CD4-positive, alpha-beta T cell treated with Interleukin-1 beta for 1 hour (primary cell): ENCODE measurements at places on chromosomes 16 and 17.

DNA sequence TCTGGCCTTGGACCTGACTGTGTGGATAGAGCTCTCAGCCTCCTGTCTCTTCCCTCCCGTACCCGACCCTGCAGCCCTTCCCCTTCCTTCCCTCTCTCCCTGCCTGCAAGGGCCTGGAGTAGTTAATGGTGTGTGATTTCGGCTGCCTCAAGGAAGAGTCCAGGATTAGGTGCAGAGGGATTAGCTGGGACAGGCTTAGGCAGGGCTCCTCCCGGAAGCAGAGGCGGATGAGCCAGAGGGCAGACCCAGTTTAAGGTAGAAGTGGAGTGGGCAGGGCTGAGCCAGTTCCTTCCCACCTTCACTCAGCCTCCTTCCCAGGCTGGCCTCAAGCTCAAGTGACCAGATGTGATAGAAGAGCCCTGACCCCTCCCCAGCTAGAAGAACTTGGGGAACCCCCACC, 16.8 kb downstream of the GUCY2D start:
- no peak for DNase-seq

DNA sequence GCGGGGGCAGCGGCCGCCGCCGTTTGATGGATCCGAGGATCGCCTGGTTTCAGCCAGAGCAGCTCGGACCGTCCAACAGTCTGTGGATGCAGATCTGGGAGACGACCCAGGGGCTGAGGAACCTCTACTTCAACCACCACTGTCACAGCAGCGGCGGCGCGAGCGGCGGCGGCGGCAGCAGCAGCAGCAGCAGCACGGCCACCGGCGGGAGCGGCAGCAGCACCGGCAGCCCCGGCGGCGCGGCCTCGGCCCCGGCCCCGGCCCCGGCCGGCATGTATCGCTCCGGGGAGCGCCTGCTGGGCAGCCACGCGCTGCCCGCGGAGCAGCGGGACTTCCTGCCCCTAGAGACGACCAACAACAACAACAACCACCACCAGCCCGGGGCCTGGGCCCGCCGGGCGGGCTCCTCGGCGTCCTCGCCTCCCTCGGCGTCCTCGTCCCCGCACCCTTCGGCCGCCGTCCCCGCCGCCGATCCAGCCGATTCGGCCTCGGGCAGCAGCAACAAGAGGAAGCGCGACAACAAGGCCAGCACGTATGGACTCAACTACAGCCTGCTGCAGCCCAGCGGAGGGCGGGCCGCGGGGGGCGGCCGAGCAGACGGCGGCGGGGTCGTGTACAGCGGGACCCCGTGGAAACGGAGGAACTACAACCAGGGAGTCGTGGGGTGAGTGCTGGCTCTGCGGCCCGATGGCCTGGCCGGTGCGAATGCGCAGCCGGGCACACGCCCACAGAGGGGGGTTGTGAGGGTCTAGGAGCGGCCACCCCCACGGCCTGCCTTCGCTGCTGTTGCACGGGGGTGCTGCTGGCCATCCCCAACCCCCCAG, 702 bp downstream of the TENT4B start:
- DNase-seq = no peak

DNA sequence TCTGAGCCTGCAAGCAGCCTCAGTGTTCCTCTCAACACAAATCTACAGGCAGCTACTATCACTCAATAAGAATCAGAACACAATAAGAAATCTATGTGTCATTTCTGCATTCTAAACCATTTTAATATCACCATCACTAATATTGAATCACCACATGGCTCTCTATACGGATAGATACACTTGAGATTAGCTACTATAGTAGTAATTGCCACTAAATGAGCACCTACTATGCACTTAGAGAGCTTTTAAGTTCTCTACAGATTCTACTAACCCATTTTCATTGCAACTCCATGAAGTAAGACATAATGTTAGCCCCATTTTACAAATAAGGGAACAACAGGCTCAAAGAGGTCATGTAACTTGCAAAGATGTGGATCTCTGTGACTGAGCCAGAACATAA, 132.8 kb upstream of the DYNLRB2 start:
- no peak for DNase-seq

GRCh38 chr16:8623634-8624033, 2.1 kb downstream of the METTL22 start:
- DNase-seq = no peak

DNA sequence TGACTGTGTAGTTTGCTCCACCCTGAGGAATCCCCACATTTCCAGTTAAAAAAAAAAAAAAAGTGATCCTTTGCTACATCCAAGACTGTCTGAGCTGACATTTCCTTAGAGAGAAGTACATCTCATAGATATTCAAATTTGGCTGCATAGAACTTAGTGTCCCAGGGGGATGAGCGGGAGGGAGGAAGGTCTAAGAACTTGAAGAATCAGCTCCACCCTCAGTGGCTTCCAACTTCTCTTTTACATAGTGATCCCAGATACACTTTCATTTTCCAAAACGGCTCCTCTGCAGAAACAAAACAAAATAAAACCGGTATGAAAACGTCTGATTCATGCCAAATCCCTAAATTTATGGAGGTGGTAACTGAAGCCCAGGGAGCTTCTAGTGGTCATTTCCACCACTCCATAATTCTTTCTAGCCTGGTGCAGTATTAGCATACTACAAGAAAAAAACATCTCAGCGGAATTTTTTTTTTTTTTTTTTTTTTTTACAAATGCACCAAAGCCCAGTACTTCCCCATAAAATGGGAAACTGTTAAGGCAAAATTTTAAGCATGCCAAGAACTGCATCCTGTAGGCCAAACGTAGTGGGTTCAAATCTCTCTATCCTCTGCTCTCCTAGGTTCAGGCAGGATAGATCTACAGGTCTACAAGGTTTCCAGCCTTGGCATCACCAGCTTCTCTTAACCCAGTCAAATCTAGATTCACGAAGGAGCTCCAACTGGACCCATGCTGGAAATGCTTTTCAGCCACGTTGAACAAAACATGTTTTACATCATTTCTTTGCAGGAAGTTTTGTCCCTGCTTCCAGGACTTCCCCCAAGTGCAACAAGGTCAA, 29.3 kb downstream of the MAF start:
- no peak for DNase-seq

DNA sequence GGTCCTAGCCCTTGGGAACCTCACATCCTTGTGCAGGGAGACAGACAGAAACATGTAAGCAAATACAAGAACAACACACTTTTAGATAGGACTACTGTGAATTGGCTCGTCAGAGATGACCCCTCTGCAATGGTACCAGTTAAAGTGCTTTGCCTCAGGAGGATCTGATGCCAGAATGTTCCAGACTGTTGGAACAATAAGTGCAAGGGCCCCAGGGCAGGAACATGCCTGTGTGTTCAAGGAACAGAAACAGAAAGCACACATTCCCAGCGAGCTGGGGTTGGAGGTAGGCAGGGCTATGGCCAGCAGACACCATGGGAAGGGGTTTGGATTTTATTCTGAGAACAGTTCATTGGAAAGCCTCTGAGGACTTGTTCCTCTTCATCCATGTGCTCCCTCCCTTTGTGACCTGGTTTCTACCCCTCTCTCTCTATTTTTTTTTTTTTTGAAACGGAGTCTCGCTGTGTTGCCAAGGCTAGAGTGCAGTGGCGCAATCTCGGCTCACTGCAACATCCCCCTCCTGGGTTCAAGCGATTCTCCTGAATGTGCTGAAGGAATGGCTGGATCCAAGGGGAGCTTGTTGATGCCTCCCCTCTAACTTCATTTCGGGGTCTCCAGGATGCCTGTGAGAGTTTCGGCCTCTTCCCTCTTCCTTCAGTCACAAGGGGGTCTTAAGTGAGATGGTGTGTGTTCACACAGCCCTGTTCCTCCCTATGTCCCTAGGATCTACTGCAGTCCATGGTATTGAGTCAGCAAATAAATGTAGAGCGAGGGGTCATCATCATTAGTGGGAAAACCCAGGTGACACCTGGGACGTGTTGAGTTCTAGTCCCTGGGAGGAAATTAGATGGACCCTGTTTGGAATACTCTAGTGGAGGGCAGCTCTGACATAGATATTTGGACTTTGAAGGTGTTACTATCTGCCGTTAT, 6.4 kb downstream of the STAT5A start:
- DNase-seq = no peak

DNA sequence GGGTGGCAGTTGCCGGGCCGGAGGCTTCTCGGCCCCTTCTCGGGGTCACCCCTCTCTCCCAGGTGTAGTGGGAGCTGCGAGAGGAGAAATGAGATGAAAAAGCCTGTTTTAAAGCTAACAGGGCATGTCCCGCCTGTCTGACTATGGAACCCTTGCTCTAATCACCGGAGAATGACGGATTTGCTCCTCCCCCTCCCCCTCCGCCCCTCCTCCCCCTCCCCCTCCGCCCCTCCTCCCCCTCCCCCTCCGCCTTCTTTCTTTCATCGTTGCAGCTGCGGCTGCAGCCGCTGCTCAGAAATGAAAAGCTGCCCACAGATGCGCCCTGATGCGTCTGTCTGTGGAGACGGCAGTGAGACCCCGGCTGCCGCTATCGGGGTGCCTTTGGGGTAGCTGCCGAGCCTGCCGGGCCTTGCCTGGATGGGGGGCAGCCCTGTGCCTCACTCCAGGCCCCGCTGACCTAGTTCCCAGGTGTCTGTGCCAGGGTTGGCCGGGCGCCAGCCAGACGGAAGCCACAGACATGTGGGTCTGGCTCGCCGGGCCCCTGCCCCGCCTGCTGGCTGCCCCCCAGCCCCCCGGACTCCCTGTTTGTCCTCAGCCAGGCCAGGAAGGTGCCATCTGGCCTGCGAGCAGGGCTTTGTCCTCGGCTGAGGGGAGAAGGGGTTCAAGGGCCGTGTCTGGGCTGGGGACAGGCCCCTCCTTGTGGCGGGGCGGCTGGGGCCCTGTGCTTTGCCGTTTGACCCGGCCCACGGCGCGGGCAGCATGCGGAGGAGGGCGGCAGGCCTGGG, 37.7 kb downstream of the GINS2 start:
- DNase-seq = no peak

DNA sequence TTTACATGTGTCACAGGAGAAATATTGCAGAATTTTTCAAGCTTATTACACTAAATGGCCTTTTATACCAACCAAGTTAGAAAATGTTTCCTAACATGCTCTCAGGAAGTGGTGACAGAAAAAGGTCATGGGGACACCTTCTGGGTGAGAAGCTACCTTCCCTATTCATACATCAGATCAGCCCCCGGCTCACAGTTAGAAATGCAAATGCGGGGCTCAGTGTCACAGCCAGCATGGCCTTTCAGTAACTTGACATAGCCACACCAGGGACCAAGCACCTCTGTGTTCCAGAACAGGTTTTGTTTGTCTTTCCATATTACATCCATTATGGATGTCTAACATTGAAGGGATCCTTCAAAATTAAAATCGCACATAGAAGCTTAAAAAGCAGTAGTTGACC, 59.5 kb downstream of the CHD9NB start:
- no peak for DNase-seq

DNA sequence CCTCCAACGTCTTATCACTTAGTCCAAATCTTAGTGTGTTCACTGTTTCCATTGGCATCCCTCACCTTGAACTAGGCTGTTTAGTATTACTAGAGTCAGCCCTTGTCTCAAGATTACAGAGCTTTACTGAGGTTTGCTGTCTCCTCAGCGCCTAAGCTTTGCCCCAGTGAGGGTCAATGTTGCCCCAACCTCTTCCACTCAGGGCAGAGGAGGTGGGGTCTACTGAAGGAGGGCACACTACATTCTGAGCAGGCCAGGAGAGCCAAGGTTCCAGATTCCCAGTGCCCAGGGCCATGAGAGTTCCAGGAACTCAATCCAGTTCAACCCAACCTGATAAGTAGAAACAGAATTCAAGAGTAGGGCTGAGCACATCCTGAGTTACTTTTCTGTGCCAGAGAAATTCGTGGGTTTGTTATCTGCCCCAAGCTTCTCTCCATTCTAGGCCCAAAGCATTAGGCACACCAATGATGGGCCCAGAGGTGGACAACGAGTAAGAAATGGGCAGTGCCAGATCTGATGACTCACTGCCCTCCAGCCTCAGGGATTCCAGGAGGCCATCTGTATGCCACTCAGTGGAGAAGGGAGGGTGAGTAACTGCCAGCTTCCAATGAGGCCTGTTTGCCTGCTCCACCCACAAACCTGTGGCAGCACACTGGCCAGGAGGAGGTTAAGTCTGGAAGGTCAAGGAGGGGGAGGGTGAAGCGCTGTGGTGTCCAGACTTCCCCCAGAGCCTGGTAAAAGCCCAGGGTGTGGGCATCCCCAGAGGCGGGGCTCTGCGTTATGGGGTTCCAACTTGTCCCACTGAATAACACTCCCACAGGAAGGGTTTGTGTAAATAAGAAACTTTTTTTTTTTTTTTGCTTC, 8.2 kb downstream of the TUBG2 start:
- no peak for DNase-seq

DNA sequence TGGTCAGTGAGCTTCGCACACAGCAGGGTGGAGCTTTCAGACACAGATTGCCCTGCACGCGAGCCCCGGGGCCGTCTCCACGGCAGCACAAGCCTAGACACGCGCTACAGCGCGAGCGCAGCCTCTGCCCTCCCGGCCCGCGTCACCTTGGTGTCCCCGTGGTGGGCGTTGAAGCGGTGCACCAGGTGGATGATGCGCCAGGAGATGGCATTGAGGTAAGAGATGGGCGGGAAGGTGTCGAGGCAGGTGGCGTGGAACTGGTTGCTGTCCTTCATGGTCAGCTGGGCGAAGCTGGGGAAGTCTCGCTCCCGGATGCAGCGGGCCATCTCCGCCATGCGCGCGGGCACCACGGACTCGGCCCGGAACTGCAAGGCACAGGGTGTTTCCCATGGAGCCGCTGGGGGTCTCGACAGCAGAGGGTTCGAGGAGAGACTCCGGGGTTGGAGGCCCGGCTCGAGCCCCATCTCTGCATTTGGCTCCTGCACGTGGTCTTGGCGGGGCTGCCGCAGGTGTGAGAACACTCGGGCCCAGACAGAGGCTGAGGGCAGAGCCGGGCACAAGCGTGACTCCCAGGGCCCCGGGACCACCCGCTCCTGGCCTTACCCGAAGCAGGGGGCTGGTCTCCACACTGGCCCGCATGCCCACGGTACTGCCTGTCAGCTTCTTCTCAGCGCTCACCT, 4.3 kb upstream of the CYBA start:
- no peak for DNase-seq

GRCh38 chr17:81084680-81085419, 49.9 kb downstream of the BAIAP2 start:
- no peak for DNase-seq

DNA sequence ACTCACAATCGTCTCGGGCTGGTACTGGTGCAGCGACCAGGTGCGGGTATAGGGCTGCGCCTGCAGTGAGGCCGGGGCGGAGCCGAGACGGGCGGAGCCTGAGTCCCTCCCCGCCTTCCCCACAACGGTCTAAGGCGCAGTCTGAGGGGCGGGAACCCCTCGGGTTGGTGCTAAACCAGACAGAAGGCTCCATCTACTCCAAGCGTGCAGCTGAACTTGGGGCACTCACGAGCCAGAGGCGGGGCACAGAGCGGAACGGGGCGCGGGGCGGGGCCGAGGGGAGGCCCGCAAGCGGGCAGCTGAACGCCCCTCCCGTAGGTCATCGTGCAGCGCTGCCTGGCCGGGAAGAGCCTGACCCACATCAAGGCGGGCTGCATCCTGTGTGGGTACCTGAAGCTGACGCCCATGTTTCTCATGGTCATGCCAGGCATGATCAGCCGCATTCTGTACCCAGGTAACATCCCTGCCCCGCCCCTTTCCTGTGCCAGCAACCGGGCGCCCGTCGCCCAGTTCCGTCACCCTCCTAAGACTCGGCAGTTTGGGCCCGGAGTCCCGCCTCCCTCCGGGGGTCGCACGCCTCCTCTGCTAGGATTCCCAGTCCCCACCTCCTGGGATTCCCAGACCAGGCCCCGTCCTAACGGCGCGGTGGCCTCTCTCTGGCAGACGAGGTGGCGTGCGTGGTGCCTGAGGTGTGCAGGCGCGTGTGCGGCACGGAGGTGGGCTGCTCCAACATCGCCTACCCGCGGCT, 5.0 kb downstream of the SLC5A2 start:
- peak; percentile 81 for DNase-seq

- DNase-seq = peak; percentile 68
Observed at GRCh38 chr17:64306850-64307463, 43.9 kb upstream of the TEX2 start.

GRCh38 chr16:29029168-29029994, 44.5 kb downstream of the LAT start:
- DNase-seq = peak; percentile 24
